ENCODE measurements at places on chromosomes 11 and 22.
A peak's percentile ranks its signal among the peaks of the same experiment; 100 is the strongest.

DNA sequence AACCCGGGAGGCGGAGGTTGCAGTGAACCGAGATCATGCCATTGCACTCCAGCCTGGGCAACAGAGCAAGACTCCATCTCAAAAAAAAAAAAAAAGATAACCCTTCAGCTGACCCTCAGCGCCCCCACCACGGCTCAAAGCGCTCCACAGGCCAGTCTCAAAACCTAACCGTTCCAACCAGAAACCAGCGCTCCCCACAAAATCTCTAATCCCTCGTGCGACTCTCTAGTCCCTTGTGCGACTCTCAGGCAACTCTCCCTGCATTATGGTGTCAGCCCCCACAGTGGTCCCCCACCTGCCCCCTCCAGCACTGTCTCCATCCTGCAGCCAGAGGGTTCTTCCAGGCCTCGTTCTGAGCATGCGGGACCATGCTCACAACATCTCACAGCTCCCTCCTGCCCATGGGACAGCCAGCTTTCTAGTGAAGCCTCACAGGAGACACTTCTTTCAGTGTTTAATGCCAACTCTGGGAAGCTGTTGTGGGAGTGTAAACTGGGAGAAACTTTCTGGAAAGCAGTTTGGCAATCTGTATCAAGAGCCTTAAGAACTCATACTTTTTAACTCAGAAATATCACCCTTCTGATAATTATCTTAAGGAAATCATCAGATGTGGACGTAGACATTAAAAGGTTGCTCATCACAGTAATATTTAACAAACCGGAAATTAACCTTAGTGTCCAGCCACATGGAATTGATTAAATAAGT lies 4.2 kb upstream of the RASGRP2 start:
- DNase-seq, result no peak

DNA sequence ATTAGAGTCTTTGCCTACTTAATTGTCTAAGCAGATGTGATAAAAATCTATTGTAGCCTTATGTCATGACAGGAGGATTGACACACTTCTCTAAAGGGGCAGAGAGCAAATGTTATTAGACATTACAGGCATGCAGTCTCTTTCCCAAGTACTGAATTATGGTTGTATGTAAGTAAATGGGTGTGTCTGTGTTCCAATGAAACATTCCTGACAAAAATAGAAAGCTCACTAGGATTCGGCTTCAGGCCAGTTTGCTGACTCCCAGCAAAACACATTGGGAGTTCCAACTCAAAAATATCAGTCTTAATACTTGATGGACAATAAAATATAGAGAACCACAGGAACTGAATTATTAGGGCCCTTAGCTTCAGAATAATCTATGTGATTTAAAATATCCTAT lies 1480.4 kb downstream of the FAM181B start:
- DNase-seq, result no peak

DNA sequence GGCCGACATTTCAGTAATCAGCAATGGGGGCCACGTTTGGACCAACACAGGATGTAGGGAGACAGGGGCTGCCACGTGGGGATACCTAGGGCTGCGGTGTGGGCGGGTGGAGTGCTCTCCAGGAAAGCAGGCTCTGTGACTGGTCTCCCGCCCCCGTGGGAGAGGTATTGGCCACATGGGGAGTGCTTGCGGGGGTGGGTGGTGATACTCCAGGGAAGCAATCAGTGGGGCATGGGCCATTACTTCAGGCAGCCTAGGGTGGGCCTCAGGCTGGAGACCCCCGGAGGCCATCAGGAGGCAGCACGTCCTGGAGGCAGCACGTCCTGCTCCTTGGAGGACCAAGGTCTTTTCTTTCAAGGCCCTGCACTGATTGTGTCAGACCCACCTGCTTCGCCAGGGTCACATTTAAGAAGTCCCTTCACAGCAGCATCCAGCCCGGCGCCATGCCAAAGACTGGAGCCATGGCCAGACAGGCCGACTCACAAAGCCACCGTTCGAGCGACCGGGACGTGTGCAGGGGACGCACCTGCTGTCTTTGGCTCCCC lies 3.0 kb upstream of the MUC2 start:
- DNase-seq, result no peak

DNA sequence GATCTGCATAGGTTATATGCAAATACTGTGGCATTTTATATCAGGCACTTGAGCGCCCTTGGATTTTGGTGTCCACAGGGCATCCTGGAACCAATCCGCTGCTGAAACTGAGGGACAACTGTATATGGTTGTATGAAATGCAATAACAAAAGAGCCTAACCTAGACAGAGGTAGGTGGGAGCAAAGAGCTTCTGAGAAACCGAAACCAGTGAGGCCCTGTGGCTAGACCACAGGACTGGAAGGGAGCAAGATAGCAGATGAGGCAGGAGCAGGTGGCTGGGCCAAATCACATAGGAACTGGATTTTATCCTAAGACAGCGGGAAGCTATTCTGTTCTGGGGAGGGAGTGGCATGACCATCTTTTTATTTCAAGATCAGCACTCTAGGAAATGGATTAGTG lies 30.1 kb downstream of the RCN1 start:
- no peak for DNase-seq

DNA sequence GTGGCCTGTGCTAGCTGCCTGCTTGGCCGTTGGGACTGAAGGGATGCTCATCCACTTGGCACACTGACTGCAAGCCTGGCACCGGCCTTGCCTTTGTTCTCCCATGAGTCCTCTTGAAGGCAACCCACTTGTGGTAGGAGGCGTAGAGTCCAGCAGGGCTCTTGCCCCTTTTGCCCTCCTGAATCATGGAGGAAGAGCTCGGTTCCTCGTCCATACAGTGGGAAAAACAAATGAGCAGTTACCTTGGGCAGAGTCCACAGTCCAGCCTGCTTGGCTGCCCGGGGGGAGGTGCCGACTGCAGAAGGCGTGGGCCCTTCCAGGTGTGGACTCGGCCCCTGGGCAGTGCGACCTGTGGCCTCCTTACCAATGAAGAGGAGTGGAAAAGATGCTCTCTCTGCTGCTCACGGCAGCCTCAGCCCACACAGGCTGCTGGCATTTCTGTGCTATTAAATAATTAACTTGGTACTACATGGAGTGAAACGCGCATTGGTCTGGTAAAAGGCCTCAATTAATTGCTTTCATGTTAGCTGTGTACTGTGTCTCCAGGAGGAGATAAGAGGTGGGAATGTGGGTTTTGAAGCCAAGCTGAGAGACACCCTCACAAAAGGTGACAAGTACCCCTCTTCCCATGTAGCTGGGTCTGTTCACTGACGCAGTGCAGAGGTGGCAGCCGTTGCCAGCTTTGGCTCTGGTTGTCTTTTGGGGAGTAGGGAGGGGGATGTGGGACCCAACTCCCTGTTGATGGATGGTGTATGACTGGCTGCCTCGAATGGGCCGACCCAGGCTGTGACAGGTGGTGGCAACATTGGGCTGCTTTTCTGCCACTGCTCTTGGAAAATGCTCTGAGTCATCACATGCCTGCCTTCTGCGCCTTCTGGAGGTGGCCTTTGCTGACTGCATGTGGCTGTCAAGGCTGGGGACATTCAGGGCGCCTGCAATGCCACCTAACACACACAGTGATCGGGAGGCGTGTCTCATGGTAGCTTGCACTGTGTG lies 26.8 kb upstream of the B3GAT1 start:
- peak; percentile 25 for DNase-seq

GRCh38 chr11:117769533-117769932 lies 27.5 kb downstream of the DSCAML1 start:
- DNase-seq, result no peak

GRCh38 chr11:121427400-121427744 lies 24.7 kb upstream of the SORL1 start:
- DNase-seq, result no peak

DNA sequence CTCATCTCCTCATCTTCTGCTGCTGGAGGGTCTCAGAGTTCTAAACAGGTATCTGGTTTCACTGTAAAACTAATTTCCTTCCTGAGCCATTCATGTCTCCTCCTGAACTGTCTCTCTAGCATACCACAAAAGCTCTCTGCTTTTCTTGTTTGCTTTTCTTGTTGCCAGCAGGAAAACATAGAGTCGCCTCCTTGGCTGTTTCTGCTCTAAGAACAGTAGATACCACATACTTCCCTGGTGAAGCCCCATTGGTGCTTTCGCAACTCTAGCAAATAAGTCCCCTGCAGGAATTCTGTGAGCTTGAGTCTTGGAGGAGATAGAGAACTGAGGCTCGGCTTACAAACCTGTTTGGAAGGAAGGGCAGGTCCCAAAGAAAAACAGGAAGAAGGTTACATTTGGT lies 7.0 kb downstream of the DIXDC1 start:
- DNase-seq, result peak; percentile 25

GRCh38 chr11:132671851-132672370 lies 860.4 kb downstream of the OPCML start:
- DNase-seq, result no peak

- DNase-seq, result no peak
Observed at GRCh38 chr11:128361451-128362020, 225.8 kb downstream of the ETS1 start.

DNA sequence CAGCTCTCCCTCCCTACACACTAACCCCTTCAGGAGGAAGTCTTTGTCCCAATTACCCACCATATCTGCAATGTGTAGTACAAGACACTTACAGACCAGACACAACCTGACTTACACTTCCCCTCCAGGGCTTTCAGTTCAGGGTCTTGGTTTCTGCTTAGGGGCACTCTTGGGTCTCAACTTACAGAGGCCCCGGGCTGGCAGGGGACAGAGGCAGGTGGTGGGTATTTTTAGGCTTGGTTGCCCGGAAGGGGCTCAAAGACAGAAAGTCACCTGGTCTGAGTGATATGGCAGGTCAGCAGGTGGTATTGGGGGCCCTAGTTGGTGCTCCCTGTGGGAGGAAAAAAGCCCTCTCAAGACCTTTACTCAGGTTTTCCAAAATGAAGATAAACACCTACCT lies 3.4 kb upstream of the TMEM184B start:
- no peak for DNase-seq

- DNase-seq, result no peak
Observed at GRCh38 chr11:92894197-92894596, 75.3 kb upstream of the MTNR1B start.

DNA sequence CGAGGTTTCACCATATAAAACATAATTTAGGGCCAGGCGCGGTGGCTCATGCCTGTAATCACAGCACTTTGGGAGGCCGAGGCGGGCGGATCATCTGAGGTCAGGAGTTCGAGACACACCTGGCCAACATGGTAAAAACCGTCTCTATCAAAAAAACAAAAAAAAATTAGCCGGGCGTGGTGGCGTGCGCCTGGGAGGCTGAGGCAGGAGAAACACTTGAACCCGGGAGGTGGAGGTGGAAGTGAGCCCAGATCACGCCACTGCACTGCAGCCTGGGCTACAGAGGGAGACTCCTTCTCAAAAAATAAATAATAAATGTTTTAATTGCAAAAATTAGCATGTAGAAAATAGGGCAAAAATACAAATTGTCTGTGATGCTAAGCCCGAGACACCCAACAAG lies 993 bp upstream of the SFI1 start:
- no peak for DNase-seq

GRCh38 chr11:23727794-23728193 lies 769.1 kb upstream of the LUZP2 start:
- DNase-seq, result no peak

DNA sequence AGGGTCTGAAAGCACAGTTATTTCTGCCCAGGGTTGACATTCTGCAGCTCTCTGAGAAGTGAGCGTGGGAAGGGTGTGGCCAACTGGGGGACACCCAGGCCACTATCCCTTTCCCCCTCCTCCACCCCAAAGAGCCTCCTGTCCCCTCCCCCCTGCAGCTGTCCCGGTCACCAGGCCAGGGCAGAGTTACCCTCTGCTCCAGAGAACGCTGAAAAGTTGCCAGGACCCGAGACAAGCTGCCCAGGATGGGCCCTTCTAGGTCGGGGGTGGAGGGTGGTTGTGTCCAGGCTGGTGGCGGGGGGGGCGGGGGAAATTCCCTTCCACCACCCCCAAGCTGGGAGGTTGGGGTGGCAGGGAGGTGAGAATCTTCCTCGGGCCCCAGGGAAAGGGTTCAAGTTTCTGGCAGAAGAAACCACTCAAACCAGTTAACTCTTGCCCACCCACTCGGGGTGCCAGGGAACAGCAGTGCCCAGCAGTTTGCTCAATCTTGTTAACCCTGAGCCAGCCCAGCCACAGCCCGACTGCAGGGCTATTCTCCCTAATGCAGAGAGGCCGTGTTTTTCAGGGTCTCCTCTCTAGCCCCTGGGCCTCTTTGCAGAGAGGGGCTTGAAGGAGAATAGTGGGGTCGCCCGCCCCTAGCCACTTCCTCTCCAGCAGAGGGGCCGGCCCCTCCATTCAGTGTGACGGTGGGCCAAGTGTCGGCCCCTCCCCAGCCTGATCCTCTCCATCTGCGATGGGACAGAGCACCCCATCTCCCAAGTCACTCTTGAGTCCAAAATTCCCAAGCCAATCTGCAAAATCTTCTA lies 697 bp downstream of the LGALS1 start:
- DNase-seq, result no peak

- DNase-seq, result no peak
Observed at GRCh38 chr11:11817957-11818356, 23.8 kb upstream of the USP47 start.

DNA sequence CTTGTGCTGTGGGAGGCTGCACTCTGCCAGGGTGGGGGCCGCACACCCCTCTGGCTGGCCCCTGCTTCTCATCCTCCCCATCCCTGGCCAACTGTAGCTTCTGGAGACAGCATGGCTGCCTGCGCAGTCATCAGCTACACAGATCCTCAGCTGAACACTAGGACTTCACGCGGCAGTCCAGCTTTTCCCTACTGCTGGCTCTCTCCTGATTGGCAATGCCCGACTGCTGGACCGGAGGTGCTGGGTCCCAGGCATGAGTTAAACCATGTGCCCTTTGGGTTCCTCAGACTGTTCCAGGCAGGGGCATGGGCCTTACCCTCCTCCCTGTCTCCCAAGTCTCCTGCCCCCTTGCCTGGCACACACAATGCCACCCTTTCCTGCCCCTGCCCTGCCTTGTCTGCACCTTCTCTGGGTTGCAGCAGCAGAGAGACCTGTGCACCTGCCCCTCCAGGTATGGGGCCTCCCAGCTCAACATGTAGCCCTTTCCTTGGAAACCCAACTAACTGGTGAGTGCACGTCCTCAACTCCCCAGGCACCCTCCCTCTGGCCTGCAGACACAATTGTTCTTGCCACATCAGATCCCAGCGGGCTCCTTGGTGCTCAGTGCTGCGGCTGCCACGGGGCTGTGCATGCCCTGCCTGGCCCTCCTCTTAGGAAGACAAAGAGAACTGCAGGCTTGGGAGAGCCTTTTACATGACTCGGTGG lies 1039.2 kb downstream of the TBC1D22A start:
- DNase-seq, result no peak

DNA sequence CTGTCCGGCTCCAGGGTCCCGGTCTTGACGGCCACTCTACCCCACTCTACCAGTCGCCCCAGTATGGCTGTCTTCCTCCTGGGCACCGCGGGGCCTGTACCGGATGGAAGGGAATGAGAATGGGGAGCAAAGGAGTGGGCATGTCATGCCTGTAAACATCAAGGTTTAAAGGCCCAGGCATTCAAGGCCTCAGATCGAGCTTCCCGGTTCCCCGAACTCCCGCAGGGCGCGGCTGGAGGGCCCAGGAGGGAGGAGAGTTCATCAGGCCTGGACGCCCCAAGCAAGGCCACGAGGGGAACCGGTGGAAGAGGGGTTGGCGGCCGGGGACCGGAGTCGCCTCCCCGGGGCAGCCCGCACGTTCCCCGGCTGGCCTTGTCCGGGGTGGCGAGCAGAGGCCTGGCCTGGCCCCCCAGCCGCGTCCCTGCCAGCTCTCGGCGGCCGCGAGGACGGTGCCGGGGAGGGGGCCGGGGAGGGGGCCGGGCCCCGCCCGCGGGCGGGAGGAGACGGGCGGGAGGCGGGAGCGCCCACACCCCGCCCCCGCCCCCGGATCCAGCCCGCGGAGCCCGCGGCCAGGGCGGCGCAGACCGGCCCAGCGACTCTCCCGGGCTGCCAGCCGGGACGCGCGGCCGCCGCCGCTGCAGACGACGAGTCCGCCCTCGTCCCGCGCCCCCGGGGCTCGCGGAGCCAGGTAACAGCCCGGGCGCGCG lies at the start of gene CDC42EP1:
CDC42EP1 (plus strand) TSS at position 580 of the 707 bp plus-strand sequence. CDS start 5,870 bp downstream, outside the sequence.
- DNase-seq, result no peak
